Fibroblast of villous mesenchyme (primary cell): ENCODE measurements at places on chromosomes 5 and 9. TPM values are rescaled to one million over a fixed set of nuclear protein-coding genes. Genes with fewer than 3 reads are reported as not detected.
A peak's percentile ranks its signal among the peaks of the same experiment; 100 is the strongest.

GRCh38 chr5:75654693-75655295 lies 43.5 kb downstream of the ANKDD1B start:
- DNase-seq: no peak

GRCh38 chr9:93949694-93950449 lies 5.3 kb downstream of the BARX1 start:
- peak; percentile 12 for DNase-seq

- no peak for DNase-seq
Observed at GRCh38 chr9:20209391-20210340, 412.6 kb downstream of the MLLT3 start.

The GDF9 gene
- not detected in 2 replicates for total RNA-seq

- no peak for DNase-seq
Observed at GRCh38 chr9:134895097-134895496, 14.5 kb downstream of the FCN2 start.

DNA sequence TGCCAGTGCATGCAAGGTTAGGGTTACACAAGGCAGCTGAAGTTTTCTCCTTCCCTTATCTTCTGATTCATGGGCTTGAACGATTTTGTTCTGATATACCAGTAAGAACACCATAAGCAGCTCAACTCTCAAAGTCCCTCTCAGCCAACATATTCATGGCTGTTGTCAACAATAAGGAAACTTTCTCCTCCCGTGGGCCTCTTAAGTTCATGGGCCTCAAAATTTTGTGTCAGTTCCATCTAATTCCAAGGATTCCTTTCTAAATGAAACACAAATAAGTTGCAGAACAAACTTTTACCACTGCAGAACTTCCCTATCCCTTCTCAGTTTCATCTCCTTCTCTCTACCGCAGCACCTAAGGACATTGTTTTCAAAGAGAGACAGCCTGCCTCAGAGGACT lies 23.6 kb upstream of the CAST start:
- no peak for DNase-seq

The ADAMTS19 gene
- total RNA-seq: 8.7 and 9.5 TPM in 2 replicates

- DNase-seq: no peak
Observed at GRCh38 chr5:81241001-81241400, 7.9 kb downstream of the CKMT2 start.

The OR13F1 gene
- total RNA-seq: not detected in 2 replicates

The PCDHB14 gene
- 0.32 and 0.43 TPM in 2 replicates for total RNA-seq
